ENCODE measurements at places on chromosomes 12 and 14.

DNA sequence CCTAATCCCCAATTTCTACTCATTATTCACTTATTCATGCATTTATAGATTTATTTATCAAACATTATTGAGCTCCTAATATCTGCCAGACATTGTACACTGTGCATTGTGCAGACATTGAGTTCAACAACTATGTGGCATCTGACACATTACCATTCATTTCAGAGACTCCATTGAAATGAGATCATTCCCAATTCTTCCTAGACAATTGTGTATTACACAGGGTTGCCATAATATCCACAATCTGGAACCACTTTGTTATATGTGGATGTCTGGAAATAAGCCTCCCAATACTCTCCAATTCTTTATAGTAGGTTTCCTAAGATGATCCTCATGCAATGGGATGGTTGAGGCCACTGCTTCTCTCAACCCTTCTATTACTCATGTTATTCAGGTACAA, 165.0 kb downstream of the OTOGL start:
- no peak for DNase-seq

DNA sequence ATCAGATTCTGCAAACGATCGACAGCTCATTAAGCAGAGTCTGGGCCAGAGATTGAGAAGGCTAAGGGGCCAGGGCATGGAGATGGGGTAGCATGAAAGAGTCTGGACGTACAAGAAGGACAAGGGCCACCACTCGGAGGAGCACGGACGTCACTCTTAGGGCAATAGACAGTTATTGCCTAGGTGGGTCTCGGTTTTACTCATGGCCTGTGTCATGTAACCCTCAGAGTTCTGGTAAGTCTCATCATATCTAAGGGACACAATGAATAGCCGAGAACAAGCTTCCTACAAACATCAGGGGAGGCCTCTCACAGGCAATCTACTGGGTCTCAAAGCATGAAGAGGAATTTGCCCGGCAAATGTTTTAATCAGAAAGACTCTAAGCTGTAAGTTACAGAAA, 30.4 kb upstream of the ITPK1 start:
- no peak for DNase-seq

DNA sequence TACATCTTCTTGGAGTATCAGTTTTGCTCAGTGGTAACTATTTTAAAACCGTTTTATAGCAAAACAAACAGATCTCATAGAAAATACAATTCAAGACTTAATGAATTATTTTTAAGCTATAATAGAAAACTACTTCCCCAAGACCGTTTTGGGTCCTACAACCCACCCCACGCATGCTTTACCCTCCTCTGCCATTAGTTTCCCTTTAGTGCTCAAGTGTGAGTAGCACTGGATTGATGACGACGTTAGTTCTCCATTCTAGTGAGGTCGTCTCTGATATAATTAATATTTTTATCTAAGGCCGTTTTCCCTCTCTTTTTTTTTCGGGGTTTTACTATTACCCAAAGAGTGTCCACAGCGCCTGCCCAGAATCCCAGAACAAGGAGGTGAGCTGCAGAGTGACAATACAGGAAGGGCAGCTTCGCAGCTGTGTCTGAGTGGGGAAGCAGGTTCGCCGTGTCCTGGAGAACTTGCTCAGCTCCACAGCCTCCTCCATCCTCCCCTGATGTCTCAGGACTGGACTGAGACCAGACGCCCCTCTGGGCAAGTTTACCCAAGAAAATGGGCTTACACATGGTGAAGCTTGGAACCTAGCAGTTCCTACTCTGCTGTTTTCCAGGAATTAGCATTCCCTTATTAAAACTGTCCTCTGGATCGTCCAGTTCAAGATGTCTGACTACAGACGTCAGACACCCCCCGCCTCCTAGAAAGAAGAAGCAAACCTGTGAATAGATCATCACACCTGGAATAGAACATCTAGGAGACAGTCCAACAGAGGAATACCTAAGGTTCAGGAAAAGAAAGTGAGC, 31.9 kb upstream of the MON2 start:
- DNase-seq, result no peak

DNA sequence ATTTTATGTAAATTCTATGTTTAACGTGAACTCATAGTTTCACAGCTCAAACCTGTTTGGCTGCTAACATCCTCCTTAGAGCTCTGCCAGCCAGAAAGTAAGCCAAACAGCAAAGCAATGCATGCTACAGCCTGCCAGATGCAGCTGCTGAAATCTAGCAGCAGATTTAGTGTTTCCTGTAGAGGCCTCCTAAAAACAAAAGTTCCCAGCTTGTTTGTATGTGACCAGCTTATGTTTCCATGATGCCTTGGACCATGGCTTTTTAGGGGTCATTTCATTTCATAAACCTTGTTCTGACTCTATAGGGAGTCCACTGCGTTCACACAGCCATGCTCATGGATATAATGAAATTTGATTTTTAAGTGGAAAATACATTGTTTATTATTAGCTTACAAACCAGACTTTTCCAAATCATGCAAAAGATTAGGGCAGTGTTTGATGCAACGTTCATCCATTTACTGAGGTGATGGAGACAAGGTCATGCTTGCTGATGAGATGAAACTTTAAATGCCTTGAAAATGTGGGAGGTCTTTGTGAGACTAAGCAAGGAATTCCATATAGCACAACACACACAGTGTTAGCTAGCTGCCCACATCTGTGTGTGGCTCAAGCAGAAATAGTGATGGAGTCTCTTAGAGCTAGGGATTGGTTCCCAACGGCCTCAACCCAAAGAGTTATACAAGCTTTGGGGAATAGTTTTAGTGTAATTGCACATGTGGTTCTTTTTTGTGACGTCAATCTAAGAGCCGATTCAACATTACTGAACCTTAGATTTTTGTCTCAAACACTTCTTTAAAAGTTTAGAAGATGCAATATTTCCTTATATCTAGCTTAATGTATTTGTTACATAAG, 157.5 kb upstream of the LRIG3 start:
- DNase-seq, result peak; percentile 20

GRCh38 chr12:13368971-13369370, 172.4 kb downstream of the EMP1 start:
- DNase-seq, result no peak

DNA sequence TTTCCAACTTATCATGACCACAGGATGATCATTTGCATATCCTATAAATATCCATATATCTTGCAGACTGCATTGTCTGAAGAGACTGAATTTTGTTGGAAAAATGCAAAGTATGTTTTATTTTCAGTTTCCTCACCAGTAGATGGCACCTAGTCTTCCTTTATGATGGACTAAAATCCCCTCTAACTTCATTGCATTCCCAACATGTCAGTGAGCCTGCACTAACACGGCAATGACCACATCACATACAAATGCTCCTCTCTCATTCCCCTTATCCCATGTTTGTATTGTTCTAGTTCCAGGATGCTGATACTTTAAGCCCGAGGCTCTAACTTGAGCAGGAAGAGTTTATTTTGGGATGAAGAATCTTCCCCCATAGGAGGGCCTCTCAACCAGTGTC, 24.7 kb upstream of the MYBPC1 start:
- DNase-seq, result peak; percentile 55

DNA sequence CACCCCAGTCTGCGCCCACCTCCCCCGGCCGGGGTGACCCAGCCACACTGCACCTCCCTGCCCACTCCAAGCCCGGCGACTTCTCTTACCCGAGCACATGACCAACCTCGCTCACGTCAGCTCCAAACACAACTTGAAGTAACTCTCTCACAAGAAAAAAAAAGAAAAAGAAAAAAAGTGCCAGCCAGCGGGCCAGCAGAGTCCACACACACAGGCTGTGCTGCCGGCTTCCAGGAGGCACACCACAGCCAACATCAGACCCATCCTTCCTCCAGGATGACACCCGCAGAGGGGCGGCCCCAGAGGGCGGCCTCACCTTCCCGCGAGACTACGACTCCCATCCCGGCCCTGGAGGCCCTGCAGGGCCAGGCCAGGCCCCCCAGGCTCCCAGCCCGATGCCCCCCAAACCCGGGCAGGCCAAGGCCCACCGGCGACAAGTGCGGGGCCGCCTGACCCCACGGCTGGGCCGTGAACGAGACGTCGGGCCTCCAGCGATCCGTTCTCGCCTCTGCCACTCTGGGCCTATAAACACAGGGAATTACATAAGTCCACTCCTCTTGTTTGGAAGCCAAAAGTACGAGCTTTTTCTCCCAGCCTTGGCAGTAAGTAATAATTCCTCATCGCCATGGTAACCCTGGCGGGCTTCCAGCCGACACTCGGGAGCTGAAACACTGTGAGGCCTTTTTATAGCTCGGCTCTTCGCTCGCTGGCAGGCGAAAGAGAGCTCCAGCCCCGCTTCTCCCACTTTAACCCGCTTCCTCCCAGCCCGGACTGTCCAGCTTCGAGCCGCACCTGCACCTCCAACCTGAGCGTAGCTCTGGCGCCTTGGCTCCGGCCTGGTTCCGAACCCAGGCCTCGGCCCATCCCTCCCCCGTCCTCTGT, 49.1 kb downstream of the NCOR2 start:
- peak; percentile 94 for DNase-seq

DNA sequence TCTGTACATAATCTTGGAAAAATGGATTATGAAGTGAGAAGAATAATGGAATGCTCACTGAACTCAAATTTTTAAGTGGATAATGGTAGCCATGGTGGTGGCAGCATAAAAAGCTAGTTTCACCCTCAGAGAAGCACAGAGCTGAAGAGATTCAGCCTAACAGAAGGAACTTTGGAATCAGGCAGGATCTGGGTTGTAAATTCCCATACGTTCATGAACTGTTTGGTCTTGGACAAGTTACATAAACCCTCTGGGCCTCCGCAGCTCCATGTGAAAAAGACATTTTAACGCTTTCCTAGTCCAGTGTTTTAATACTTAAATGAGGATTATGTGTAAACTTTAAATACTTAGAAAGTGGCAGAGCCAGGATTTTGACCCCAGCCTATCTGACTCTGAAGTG, 26.6 kb downstream of the JKAMP start:
- no peak for DNase-seq

DNA sequence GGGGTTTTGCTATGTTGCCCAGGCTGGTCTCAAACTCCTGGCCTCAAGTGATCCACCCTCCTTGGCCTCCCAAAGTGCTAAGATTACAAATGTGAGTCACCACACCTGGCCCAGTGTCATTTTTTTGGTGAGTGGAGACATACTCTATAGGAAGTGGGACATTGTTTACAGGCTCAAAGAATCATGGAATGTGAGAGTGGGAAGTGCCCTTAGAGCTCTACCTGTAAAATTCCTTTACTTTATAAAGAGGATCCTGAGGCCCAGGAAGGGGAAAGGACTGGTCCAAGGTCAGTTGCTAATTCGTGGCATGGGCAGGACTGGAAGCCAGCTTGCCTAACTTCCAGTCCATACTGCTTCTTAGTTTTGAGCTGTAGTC, 8.7 kb upstream of the ADCK1 start:
- DNase-seq, result no peak

GRCh38 chr12:90366286-90366685, 588.7 kb downstream of the CCER1 start:
- DNase-seq, result peak; percentile 64

- DNase-seq, result no peak
Observed at GRCh38 chr14:61484031-61484430, 162.7 kb downstream of the PRKCH start.

DNA sequence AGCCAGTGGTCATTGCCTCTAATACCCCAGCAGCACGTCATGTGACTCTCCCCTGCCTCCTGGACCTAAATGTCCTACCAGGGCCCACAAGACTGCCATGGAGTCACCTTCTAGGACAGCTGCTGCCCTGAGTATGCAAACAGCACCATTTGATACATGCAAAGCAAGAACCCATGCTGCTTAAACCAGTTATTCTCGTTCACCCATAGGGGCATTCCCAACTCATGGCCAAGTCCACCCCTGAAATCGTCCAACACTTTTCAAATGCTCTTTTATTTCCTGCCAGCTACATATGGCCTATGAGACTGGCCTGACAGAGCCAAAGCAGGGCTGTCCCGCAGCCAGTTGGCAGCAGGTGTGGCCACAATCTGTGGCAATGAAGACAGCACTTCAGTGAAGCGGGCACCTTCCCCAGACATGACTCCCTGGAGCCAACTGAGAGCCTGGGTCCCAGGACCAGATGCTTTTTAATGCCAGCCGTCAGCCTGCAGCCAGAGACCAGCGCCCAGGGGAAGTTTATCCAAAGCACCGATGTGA, 99.9 kb downstream of the BCAT1 start:
- DNase-seq, result no peak

- DNase-seq, result no peak
Observed at GRCh38 chr12:114439817-114440216, 33.9 kb upstream of the TBX5 start.

- DNase-seq, result no peak
Observed at GRCh38 chr12:112714166-112714710, 77.3 kb upstream of the RPH3A start.

DNA sequence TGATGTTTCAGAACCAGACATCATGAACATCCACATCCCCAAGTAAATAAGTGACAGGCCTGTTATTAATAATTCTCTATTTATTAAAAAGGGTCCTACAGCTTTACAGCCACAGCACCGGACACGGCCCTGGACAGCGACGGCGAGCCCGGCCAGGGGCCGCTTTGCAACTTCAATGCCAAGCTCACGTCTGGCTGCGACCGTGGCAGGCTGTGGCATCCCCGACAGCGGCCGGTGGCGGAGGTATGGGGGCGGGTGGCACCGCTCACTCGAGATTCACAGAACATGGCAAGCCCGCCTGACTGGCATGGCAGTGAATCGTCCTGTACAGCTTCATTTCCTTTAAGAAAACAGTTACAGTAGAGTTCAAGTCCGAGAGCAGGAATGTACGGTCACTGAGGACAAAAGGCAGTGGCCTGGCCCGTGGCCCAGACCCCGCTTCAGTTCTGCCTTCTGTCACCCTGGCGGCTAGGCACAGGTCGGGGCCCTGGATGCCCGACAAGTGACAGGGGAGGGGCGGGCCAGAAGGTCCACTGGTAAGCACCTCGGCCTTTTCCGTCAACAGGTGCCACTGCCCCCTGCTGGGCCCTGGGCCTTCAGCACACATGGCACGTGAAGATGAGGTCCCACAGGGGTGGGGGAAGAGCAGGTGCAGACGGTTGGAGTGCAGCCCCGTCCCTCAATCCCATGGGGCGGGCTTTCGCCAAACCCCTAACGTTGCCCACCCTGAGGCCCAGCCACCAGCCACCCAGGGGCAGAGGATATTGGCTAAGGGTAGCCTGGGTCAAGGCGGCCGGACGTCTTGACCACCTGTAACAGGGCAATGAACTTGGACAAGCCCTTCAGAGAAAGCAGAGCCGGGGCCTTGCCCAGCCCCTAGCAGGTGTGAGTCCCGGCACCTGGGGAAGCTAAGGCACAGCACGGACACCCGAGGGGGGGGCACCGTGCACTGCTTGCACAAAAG, 30.3 kb downstream of the HIP1R start:
- DNase-seq, result no peak

GRCh38 chr14:66752109-66752508, 244.2 kb downstream of the GPHN start:
- no peak for DNase-seq

GRCh38 chr12:10140001-10140400, 10.0 kb upstream of the CLEC7A start:
- DNase-seq, result peak; percentile 60

- DNase-seq, result no peak
Observed at GRCh38 chr14:75909630-75910029, 72.2 kb downstream of the TGFB3 start.
